ENCODE measurements at places on chromosomes 1 and 21. TPM values are rescaled to one million over a fixed set of nuclear protein-coding genes. Genes with fewer than 3 reads are reported as not detected.

DNA sequence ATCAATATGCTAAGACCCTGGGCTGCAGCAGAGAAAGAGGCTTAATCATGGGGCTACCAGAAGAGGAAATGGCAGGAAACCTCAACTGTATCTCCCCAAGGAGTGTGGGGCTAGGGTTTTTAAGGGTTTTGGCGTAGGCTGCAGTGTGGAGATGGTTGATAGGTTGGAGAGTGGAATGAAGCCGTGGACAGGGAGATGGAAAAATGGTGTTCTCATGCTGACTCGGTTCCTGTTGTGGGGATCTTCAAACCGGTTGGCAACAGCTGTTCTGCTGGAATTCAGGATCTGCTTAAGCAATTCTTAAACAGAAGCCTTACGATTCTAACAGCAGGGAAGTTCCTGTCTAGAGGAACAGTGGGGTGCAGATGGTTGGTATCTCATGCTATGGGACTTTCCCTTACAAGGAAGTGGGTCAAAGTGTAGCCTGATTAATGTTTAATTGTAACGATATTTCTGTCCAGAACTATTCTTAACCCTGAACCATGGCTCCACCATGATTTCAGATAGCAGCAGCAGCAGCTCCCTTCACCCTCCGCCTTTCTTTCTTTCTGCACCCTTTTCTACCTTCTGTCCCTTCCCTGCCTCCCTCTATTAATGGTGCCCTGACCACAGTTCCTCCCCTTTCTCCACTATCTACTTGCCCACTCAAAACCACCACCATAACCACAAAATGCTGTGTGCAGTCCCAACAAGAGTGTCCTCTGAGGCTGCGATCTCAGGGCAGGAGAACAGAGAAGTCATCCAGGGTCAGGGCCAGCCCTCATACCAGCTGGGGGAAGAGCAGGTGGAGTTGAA lies 30.8 kb downstream of the RSPH1 start:
- no peak for DNase-seq

The SYPL2 gene
- 0.30 TPM for total RNA-seq

GRCh38 chr1:6743189-6744101 lies 41.8 kb upstream of the CAMTA1 start:
- DNase-seq, result peak; percentile 60

GRCh38 chr1:15220825-15221431 lies 26.1 kb upstream of the FHAD1 start:
- DNase-seq, result no peak

The LRRIQ3 gene
- not detected for total RNA-seq

DNA sequence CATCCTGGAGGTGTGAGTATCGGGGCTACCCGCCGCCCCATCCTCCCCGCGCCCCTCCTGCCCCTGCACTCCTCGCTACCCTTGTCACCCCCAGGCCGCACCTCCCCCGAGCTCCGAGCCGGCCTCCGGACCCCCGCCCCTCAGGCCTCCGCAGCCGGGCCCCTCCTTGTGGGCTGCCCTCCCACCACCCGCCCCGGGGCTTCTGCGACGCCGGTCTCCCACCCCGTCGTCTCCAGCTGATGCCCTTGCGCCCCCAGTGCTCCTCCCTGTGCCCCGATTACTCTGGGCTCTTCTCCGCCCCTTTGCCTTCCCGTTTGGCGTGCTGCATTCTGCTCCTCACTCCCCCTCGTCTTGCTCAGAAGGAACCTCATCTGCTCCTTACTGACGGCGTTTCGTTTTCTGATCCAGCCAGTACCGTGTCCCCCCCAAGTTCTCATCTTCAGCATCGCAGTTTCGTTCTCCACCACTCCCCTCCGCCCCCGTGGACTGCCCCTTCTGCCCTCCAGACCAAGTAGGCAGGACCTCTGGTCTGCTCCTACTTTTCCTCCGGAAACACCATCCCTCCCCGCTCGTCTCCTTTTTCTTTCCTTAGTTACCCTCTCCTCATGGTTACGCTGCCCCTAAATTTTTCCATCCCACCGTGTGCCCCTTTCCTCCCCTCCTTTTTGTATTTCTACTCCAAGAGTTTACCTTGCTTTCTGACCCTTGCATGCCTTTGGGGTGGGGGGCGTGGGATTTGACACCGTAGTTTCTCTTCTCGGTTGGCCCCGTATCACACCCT lies 841 bp downstream of the SNX27 start:
- DNase-seq, result peak; percentile 42

The ST6GALNAC3 gene
- total RNA-seq, result 10.5 TPM

The HSPB7 gene
- total RNA-seq, result 2.4 TPM

DNA sequence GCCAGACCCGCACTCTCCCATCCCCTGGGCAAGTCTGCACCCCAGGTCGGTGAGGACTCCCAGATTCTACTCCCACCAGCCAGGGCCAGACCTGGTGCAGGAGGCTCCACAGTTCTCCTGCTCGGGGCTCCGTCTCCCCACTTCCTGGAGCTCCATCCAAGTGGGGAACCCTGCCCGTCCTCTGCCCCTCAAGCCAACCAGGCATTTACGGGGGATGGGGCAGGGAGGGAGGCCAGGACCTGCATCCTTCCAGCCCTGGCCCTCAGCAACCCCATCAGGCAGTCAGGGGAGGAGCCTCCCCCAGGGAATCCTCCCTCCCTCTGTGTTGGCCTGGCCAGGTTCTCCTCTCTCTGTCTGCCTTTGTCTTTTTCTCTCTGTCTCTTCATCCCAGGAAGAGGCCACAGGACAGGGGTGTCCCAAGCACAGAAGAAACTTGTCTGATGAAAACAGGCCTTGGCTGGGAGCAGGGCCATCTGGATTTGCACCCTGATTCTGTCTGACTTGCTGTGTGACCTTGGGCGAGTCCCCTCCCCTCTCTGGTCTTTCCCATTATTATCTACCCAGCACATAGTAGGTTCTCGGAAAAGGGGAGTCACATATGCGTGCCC lies 18.5 kb upstream of the EPHA2 start:
- no peak for DNase-seq

DNA sequence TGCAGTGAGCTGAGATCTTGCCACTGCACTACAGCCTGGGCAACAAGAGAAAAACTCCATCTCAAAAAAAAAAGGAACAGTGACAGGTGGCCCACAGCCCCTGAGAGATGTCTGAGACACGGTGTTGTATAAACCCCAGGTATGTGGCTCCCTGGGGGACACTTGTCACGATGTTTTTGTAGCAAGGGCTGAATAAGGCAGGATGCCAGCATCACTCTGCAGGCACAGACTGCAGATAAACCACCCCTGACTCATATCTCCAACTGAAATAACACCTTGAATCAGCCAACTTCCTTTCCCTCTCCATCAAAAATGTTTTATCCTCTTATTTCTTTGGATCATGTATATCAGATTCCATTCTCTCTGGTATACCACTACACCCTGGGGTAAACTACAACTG lies 52.5 kb downstream of the NMNAT2 start:
- no peak for DNase-seq

The TARS2 gene
- total RNA-seq, result 21.0 TPM

The IL22RA1 gene
- 1.0 TPM for total RNA-seq

DNA sequence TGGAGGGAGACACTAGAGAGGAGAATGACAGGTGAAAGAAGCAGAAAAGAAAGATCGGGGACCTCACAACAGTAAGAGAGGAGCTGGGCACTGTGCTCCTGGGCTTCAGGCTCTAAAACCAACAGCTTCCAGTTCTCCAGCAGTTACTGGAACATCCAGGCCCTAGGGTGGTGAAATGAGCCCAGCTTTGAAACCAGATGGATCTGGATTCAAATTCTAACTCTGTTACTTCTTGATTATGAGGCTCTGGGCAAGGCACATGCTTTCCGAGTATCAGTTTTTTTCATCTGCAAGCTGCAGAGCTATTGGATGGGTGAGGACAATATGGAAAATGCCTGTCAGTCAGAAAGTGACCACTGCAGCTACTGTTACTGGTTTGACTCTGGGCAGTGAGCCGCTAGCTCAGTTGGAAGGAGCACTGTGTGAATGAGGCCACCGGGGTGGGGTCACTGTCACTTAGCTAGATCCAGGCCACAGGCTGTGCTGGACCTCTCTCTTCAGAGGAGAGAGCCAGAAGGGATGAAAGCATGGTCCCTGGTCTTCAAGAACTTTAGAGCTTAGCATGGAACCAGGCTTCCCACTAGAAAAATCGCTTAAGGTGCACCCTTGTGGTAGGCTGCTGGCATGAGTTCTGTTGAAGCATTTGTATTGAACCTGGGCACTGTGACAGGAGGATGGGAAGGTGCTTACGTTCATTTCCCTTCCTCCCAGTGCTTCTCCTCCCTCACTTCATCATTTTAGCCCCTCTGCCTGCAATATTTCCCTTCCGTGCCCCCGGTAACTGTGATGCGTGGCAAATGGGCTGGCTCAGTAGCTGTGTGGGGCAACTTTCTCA lies 12.2 kb downstream of the PLEKHO1 start:
- no peak for DNase-seq

The LCE3B gene
- not detected for total RNA-seq

GRCh38 chr1:20194224-20194623 lies 7.9 kb upstream of the PLA2G2C start:
- DNase-seq, result no peak

The CYP4X1 gene
- total RNA-seq, result 25.1 TPM

The TMPRSS2 gene
- total RNA-seq, result 87.0 TPM

- no peak for DNase-seq
Measured at GRCh38 chr1:220751111-220751510, 3.0 kb downstream of the MTARC2 start.

- DNase-seq, result no peak
Measured at GRCh38 chr1:95408507-95409136, 174.6 kb downstream of the RWDD3 start.

DNA sequence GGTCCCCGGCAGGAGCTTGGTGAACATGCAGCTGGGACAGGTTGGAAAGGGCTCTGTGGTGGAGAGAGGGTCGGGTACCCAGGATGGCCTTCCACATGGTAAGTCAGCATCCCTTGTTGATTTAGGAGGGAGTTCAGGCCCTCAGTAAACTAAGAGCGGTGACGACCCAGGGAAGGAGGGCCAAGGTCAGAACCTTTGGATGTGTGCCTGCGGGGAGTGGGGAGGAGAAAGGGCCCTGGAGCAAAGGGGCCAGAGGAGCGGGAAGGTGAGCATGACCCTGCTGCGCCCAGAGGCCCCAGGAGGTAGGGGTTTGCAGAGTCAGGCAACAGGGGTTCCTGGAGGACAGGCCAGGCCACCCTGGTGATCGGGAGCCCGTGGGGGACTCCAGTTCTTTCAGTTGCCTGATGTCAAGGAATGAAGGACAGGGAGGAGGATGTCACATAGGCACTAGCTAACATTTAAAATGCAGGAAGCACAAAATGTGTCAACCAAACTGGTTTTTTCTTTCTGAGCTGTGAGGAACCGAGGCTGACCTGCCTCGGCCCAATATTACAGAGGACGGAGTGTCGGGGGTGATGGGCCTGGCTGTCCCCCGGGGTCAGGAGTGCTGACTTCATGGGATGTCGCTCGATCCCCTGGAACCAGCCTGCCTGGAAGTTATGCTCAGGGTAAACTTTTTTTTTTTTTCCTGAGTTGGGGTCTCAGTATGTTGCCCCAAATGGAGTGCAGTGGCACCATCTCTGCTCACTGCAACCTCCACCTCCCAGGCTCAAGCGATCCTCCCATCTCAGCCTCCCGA lies 117.4 kb upstream of the SLC45A1 start:
- no peak for DNase-seq

DNA sequence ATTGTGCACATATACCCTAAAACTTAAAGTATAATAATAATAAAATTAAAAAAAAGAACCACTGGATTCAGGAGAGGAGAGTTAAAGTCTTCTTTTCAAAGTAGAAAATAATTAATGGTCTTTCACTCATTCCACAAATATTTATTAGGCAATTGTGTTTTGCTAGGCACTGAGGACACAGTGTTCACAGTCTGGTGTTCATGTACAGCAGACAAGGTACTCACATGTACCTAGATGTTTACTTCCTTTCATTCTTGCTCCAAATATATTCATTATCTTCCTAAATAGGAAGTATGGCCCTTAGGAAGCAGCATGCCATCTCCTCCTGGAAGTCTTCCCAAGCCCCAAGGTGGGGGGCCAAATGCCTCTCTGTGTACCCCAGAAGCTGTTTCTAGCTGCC lies 265.0 kb downstream of the NPHP4 start:
- no peak for DNase-seq

- no peak for DNase-seq
Measured at GRCh38 chr1:195768377-195768776, 839.9 kb downstream of the KCNT2 start.

The KIF14 gene
- 1.0 TPM for total RNA-seq

DNA sequence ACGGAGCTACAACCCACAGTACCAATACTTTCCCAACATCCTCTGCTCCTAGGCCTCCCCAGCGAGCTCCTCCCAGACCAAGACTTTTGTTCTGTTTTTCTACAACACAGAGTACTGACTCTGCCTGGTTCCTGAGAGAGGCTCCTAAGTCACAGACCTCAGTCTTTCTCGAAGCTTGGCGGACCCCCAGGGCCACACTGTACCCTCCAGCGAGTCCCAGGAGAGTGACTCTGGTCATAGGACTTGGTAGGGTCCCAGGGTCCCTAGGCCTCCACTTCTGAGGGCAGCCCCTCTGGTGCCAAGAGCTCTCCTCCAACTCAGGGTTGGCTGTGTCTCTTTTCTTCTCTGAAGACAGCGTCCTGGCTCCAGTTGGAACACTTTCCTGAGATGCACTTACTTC lies 20.6 kb downstream of the PLA2G5 start:
- DNase-seq, result no peak

GRCh38 chr1:26352338-26352679 lies 1.6 kb downstream of the CRYBG2 start:
- no peak for DNase-seq

The LCE6A gene
- not detected for total RNA-seq

- DNase-seq, result no peak
Measured at GRCh38 chr21:34933609-34934335, 115.3 kb downstream of the RUNX1 start.

The NHLH1 gene
- total RNA-seq, result not detected

The HSD11B1 gene
- 25.8 TPM for total RNA-seq

DNA sequence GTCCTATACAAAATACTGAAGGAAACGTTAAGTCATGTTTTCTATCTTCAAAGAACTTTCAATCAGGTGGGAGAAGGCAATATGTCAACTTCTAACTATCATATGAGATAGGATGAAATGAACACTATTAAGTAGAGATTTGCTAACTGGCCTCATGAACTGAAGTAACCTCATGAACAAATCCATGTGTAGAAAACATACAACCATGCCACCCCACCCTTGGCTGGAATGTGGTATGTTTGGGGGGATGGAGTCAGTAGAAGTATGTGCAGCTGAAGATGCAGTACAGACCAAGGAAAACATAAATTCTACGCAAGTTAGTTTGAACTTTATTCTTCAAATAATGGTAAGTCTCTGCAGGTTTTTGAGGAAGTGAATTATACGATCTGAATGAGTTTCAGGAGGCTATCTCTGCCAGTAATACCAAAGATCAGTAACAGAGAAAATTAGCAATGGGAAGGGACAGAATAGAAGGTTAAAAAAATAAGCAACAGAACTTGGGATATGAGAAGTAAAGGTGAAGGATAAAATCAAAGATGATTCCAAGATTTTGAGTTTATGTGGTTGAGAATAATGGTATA lies 4.5 kb downstream of the TRMT1L start:
- DNase-seq, result no peak

The CTTNBP2NL gene
- total RNA-seq, result 44.7 TPM

- no peak for DNase-seq
Measured at GRCh38 chr1:34915521-34915920, 13.9 kb downstream of the DLGAP3 start.

The NFASC gene
- total RNA-seq, result 7.3 TPM

The MANEAL gene
- 8.1 TPM for total RNA-seq

The AGMAT gene
- total RNA-seq, result not detected

- peak; percentile 90 for DNase-seq
Measured at GRCh38 chr1:29122682-29123052, 1.0 kb downstream of the TMEM200B start.

The NENF gene
- total RNA-seq, result 48.6 TPM

All from upper lobe of left lung (tissue), 6 donors.